AG04450 (cell line): ENCODE measurements at places on chromosomes 16 and 17. TPM values are rescaled to one million over a fixed set of nuclear protein-coding genes. Genes with fewer than 3 reads are reported as not detected.

DNA sequence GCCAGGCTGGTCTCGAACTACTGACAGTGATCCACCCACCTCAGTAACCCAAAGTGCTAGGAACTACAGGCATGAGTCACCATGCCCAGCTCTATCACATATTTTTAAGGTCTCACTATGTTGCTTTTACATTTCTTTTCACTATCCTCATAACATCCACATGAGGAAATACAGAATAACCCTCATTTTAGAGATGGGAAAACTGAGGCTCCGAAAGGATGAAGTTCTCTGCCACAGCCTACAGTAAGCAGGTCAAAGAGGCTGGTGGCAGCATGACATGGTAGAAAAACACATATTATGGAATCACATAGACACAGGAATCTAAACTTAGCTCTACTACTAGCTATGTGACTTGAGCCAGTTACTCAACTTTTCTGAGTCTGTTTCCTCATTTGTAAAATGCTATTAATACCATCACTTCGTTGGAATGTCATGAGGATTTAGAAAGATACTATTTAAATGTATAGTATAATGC is 32.2 kb downstream of the APPBP2 start:
- DNase-seq: no peak

ABCC6 gene
- polyA plus RNA-seq: 3.5 and 3.7 TPM in 2 replicates

DNA sequence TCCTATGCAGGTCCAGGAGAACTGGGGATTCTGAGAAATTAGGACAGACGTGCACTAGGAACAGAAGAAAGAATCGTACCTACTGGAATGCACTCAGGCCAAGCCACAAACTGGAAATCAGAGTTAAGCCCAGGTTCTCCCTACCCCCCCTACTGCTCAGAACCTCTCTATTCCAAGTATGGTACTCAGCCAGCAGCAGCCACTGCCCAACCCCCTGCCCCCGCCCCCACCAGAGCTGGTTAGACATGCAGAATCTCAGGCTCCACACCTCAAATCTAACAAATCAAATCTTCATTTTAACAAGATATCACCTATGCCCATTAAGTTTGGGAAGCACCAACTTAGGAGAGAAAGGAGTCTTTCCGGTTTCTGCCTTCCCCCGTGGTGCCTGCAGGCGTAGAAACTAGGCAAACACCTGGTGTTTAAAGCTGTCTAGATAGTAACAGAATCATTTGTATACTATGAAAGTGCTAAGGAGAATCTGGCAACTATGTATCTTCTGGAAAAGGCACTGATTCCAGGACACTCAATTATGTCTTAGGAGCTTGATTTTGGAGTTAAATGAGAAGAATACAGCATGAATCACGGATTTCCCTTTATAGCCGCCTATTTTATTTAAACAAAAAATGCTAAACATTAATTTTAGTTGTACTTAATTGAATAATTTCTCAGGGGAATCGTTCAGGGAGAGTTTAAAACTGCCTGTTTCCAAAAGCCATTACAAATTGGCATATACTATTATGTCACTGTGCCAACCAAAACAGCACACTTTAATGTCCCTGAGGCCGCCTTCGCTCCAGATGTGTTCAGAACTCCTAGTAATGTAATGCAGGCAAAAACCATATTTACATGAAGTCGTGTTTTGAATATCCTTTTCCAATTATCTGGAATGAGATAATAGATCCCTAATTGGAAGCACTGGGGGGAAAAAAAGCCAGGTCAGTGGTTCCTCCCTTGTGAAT is 166.5 kb downstream of the STX8 start:
- DNase-seq: no peak

CNTD1 gene
- 0.09 and 0.14 TPM in 2 replicates for polyA plus RNA-seq

C1QTNF8 gene
- polyA plus RNA-seq: not detected in 2 replicates

DNA sequence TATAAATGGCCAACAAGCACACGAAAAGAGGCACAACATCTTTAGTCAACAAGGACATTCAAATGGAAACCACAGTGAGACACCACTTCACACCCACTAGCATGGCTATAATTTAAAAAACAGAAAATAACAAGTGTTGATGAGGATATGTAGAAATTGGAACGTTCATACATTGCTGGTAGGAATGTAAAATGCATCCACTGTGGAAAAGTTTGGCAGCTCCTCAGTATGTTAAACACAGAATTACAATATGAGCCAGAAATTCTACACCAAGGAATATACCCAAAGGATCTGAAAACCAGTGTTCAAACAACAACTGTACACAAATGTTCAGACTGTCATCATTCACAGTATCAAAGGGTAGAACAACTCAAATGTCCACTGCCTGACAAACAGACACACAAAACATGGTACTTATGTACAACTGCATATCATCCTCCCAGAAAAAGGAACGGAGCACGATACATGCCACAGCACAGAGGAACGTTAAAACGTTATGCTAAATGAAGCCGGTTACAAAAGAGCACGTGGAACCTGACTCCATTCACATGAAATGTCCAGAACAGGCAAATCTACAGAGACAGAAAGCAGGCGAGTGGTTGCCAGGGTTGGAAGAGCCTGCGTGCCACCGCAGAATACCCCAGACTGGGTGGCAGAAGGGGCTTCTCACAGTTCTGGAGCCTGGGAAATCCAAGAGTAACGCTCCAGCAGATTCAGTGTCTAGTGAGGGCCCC is 32.8 kb upstream of the METRNL start:
- DNase-seq: no peak

CHST4 gene
- polyA plus RNA-seq: not detected in 2 replicates

TERB1 gene
- polyA plus RNA-seq: not detected in 2 replicates

- DNase-seq: no peak
Observed at GRCh38 chr17:29505836-29506235, 61.0 kb downstream of the ABHD15 start.

DNA sequence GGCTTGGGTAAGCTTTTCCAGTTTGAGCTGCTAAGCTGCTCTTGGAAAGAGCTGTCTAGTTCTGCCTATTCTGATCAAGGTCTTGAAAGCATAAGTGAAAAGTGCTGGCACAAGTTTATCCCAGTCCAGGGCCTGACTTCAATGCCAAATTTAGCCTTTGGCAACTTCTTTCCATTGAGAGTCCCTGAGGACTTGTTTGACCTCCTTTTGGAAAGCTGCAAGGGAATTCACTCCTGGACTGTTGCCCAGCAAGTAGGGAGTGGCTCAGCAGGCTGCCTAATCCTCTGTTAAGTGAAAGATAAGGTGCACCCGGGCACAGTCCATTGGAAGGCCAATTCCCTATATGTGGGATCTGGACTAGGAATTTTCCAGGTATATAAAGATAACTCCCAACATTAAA is 16.0 kb upstream of the TANC2 start:
- DNase-seq: no peak

GRCh38 chr17:19716108-19717030 is at the start of gene SLC47A2:
SLC47A2 (minus strand) TSS chr17:19716584; CDS start chr17:19716555, 29 bp downstream.
- no peak for DNase-seq

DNA sequence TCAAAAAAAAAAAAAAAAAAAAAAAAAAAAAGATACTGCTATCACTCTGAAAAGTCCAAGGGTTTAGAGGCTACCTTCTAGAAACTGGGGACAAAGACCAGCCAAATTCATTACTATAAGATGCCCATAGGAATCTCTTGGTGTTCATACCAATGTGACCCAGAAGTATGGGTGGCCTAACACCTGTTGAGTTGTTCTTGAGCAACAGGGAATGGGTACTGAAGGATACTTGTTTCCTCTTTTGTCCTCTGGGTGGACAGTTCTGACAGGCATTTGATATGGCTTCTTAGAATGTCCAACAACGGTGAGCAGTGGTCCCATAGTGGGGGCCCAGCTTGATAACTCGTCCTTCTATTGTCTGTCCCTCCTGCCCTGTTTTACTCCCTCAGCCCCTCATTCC is 141.4 kb upstream of the PLEKHM1 start:
- no peak for DNase-seq

DNA sequence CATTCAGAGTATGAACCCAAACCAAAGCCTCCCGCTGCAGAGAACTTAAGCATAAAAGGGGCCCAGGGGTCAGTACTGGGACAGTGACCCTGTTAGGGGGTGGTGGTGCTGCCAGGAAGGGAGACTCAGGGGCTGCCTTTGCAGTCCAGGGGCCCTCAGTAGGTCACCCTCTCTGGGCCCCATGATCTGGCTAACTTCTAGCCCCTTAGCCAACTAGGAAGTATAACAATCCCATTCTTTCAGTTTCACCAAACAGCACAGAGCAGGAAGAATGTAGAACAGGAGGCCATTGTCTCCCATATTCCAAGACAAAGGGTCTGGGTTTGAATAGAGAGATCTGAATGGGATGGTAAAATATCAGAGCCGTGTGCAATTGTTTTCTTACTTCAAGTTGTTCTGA is 378.6 kb upstream of the C16orf82 start:
- DNase-seq: no peak

GRCh38 chr17:14901376-14901775 is 363.8 kb downstream of the PMP22 start:
- no peak for DNase-seq

DNA sequence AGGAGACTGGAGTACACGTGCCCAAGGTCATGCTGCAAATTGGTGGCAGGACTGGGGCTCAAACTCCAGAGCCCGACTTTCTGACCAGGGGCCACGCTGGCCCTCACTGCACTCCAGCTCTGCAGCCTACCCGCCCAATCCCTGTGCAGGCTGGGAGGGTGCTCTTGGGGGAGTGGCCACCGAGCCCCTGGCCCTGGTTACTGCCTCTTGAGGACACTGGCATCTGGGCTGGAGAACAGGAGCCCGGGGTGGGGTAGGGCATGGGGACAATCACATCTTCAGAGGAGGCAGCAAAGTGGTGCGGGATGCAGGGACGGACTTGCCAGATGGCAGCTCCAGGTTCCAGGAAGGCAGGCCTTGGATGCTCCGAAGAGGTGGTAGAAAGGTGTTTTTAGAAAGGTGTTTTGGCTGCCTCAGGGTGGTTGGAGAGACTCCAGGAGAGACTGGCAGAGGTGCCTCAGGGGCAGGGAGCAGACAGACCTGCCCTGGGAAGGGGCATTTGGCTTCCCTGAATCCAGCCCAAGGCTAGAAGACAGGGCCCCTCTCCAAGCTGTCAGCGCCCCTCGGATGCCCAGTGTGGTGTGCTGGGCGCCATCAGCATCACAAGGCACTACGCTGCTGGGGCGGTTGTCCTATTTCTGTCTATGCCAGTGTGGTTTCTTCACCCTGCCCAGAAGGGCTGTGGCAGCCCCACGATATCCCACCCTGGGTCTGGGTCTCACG is 220.6 kb downstream of the NTN1 start:
- DNase-seq: no peak

DNA sequence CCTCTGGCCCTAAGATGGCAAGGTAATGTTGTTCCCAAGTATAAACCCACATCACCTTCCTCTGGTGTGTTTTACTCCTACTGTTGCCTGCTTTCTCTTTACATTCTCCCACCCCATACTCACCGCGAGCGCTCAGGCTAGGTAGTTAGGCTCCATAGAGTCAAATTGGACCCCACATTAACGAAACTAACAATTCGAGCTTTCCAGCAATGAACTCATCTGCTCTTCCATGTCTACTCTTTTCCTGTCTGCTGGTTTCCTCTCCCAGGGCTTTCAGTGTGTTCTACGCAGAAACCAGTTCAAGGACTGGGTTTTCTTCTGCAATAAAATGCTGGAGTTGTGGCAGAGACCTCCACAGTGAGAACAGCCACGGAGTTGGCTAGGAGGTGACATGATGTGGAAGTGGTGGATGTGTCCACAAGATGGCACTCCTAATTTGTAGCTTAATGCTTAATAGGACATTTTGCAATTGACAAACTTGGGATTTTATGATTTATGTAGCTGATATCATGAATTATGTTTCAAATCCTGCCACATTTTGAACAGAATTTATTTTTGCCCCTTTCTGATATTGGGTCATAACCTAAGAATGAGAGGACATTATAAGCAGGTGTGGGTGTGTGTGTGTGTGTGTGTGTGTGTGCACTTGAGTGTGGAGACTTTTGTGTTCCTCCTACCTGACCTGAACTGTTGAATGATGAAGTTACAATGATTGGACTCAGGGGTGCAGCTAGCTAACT is 2.2 kb upstream of the UQCRC2 start:
- DNase-seq: no peak

DNA sequence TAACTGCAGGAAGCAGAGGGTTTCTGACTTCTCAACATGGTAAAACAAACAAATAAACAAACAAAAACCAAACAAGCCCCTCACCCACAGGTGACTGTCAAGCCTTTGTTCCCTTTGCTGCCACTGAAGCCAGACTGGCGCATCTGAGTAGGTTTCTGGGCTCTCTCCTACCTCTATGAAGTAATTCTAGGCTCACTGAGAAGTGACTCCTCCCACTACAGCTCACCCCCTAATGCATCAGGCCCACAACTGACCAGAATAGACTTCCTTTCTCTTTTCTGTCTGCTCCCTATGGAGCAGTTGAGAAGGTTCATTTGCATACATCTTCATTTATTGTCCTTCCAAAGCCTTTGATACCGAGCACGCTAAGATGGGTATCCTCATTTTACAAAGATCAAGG is 77.0 kb upstream of the CCL2 start:
- DNase-seq: no peak

PITPNM3 gene
- 0.38 and 0.45 TPM in 2 replicates for polyA plus RNA-seq

DNA sequence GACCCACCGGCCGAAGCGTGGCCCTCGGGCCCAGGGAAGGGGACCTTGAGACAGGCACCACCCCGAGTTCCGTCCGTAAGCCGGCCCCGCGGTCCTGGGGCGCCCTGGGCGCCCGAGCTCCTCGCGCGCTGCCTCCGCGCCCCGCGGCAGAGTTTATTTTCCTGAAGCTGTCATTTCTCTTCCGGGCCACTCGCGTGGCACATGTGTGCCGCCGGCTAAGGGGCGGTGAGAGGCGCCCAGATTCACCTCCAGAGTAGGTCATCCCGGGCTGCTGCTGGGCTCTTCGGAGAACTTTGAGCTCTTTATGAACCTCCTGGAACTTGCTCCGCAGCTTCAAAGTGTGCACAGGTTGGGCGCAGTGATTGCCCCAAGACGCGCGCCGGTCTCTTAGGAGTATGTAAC is 489 bp downstream of the ZC3H18 start:
- DNase-seq: no peak

DNA sequence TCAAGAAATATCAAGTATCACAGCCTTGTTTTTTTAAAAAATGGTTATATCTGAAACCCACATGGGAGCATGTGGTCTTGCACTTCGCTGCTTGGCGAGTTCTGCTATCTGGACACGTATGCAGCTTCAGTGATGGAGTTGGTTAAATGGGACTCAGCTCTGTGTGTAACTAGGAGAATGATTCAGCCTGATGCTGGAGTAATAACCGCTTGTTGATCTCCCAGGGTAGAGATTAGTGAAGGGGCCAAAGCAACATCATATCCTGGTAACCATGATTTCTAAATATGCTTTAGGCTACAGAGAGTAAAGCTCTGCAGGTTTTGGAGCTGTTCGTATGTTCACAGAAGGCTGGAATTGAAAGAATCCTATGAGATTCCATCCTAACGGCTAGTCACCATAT is 63.2 kb downstream of the IQCK start:
- DNase-seq: no peak
